ENCODE measurements at places on chromosomes 2 and 18.

- no peak for DNase-seq
Measured at GRCh38 chr2:205352593-205352992, 329.7 kb upstream of the NRP2 start.

GRCh38 chr18:75065251-75066000 is 143.5 kb downstream of the PTGR3 start:
- DNase-seq = no peak

GRCh38 chr2:237441605-237442274 is 27.8 kb upstream of the COL6A3 start:
- DNase-seq = no peak

- no peak for DNase-seq
Measured at GRCh38 chr2:178450524-178450773, 526 bp downstream of the PRKRA start.

- no peak for DNase-seq
Measured at GRCh38 chr2:32498306-32498705, 129.5 kb upstream of the TTC27 start.

- DNase-seq = peak; percentile 48
Measured at GRCh38 chr2:164479460-164479859, 141.8 kb downstream of the GRB14 start.

DNA sequence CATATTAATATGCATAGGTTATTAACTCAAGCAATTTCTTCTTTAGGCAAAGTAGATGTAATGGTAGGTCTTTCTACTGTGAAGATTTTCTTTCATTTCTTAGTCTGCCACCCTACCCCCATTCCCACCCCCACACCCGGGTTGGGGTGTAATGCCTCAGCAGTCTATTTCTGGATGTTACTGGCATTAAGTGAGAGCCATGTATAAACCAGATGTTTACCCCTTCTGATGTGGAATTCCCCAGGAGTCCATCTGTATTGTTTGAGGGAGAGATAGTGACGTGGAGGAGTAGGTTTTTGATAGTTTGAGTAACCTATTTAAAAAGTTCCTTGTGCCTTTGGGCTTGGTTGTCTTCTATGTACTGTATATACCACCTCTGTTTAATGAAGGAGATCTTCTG is 11.8 kb downstream of the TDRD15 start:
- DNase-seq = no peak

GRCh38 chr2:212173756-212174510 is 364.7 kb downstream of the ERBB4 start:
- no peak for DNase-seq

DNA sequence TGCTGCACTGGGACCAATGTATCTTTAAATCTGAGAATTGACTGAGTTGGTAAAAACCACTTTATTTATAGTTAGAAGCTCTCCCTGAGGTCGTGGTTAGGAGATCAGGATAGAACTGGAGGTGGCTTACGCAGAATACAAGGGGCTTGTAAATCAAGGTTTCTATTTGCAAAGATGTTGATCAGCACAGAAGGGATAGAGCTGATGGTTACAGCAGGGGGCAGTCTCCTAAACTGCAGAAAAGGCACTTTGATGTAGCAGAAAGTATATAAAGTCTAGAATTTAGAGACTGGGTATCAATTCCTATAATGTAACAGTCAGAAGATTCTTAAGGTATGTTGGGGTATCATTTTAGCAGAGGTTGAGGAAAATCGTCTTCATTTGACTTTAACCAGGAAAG is 25.2 kb upstream of the ACVR1 start:
- no peak for DNase-seq

All from glutamatergic neuron (in vitro differentiated cells).